NCI-H774 (cell line): ENCODE measurements at places on chromosomes 11 and 22.
A peak's percentile ranks its signal among the peaks of the same experiment; 100 is the strongest.

DNA sequence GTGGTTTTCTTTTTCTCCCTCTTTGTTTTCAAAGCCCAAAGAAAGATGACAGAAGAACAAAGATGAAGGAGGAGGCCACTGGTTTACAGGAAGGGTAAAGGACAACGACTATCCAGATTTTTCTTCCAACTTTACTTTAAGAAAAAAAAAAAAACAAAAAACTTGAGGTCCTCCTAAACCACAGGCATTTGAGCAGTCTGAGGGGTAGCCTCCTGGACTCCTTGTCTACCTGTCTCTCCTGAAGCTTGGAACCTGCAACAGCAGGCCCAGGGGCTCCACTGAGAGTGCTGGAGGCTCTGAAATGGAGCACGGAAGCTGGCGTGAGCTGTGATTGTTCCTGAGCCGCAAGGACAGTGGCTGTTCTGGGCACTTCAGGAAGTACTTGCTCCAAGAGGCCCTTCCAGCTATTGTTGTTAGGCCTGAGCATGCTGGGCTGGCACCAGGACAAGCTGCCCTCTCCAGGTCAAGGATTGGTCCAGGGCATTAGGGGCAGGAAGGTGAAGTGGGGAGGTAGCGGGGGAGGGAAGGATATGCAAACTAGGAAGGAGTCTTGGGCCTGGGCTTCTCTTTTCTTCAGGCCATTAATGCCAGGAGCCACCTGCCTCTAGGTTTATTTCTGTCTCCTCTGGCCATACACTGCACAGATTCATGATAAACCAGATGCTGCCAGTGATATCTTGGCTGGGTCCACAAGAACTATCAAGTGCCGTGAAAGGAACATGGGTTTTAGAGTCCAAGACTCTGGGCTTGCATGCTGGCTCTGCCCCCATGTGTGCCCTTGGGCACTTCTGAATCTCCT is 147.3 kb downstream of the CCDC34 start:
- DNase-seq: peak; percentile 10

DNA sequence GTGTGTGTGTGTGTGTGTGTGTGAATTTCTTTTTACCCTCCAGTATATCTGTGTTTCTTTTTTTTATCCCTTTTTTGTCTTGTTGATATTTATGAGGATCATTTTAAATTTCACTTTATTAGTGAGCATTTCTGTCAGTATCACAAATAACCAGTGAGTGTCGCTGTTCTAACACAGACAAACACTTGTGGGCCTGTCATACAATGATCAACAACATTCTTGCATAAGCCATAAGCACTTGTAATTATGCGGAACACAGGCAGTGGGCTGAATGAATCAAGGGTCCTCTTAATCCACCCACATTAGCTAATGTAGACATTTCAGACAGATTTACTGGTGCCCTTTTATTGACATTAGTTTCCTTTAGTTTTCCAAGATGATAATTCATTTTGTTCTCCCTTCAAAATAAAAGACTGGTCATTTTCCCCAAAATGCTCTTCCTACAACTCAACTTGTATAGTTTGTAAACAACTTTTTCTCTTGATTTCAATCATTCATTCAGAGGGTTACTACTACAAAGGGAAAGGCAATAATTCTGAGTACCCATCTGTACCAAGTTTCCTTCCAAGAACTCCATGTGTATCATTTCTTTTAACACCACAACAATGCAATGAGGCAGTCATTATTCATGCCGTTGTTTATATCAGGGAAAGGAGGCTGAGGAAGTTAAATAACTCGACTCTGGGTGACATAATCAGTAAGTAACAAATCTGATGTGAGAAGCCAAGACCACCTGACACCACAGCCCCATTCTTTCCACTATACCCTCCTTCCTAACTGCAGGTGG is 34.5 kb upstream of the ANO3 start:
- peak; percentile 34 for DNase-seq

DNA sequence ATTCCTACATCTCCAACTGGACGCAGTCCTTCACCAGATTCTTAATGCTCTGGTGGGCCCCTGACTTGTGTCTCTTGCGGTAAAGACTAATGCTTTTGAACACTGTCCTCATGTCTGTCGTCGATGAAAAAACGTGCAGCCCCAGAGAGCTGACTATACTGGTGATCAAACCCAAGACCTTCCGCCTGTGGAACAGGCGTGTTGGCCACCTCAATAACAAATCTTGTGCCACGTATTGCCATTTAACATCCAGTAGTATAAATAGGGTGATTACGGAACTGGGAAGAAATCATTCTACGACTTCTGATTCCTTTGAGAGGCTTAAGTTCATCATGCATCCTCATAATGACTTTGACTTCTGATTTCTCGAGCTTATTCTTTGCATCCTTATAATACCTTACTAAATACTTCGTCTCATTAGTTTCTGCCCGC is 45.6 kb downstream of the OR4D9 start:
- no peak for DNase-seq

DNA sequence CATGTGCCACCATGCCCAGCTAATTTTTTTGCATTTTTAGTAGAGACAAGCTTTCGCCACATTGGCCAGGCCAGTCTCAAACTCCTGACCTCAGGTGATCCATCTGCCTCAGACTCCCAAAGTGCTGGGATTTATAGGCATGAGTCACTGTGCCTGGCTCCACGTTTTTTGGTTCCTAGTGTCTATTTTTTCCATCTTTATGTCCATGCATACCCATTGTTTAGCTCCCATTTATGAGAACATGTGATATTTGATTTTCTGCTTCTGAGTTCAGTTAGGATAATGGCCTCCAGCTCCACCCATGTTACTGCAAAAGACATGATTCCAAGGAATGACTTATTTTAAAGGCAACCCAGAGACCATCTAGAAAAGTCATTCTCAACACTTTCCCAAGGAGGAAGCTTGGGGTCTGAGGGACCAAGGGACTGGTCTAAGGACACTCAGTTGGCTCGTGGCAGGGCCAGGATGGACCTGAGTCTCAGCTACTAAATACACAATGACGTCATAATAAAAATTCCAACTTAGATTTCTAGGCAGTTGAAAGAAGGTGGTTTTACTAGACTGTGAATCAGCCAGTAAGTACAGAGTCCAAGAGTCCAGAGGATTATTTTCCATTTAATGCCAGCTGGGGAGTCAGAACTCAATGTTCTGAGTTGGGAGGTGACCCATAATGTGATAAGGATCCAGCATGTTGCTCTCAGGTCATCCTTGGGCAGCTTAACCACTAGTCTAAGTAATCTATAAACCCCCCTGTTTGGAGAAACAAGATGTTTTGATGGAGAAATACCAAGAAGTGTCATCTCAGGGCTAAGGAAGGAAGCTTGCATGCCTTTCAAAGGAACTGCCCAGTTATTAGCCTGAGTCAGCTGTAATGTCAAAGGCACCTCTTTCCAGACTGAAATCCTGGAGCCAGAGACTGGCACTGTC is 39.4 kb downstream of the ABTB2 start:
- peak; percentile 20 for DNase-seq

GRCh38 chr11:6926208-6927029 is at the start of gene ZNF215:
ZNF215 (plus strand) TSS chr11:6926426; CDS start chr11:6932273, 5,847 bp downstream.
- peak; percentile 92 for DNase-seq

- DNase-seq: no peak
Observed at GRCh38 chr11:11237070-11237832, 115.8 kb downstream of the CSNK2A3 start.

DNA sequence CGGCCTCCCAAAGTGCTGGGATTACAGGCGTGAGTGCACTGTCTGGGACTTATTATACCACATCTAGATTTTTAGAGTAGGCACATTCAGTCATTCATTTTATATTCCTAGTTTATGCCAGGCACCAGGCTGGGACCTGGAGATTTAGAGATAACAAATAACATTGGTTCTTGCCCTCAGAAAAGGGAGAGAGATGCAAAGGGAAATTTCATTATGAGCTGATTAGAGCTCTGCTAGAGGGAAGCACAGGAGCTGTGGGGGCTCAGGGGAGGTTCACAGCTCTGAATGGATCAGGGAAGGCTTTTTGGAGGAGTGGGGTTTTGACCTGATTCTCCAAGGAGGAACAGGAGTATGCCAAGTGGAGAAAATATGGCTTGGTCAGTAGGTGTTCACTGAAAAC is 32.3 kb downstream of the MEI1 start:
- no peak for DNase-seq

DNA sequence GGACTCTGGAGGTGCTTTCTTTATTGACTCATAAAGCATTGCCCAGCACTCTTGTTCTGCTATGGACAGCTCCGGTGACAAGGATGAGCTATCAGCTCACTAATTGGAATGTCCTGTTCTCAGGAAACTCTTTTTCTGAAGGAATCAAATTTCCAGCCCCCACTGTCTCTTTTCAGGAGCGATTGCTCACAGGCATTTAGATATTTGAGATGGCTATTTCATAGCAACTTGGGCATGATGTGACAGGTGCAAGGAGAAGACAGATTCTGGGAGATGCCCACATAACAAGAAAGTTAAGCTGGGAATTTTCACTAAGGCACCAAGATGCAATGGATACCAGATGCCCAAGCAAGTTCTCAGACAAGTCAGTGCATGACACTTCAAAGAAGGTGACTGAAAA is 123.4 kb upstream of the CSNK2A3 start:
- no peak for DNase-seq

DNA sequence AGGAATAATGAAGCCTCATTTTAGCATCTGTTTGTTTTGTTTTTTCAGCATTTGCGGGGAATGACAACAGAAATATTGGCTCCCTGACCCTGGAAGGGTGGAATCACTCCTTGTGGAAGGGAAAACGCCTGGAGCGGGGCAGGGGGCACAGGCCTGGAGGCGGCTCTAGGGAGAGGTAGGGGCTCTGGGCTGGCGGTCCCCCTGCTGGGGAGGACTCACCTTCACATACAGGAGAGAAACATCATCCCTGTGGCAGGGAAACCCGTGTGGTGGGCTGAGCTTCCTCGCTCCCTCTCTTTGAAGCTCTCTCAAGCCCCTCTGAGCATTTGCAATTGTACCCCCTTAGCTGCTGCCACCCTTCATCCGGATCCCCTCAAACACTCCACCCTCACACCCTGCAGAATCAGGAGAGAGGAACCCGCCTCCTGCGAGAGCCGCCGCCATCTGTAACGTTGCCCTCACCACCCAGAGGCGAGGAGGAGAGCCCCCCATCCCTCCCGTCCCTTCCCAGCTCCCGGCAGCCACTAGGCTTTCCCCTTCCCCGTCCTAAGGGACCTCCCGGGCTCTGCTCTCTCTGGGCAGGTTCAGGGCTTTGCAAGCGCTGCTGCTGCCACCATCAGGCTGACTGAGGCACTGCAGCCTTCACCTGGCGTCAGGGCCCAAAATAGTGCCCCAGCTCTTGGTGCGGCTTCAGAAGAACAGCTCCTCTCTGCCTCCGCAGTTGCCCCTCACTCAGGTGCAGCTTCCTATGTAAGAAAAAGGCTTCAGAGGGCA is 10.4 kb downstream of the KIRREL3 start:
- DNase-seq: peak; percentile 79

DNA sequence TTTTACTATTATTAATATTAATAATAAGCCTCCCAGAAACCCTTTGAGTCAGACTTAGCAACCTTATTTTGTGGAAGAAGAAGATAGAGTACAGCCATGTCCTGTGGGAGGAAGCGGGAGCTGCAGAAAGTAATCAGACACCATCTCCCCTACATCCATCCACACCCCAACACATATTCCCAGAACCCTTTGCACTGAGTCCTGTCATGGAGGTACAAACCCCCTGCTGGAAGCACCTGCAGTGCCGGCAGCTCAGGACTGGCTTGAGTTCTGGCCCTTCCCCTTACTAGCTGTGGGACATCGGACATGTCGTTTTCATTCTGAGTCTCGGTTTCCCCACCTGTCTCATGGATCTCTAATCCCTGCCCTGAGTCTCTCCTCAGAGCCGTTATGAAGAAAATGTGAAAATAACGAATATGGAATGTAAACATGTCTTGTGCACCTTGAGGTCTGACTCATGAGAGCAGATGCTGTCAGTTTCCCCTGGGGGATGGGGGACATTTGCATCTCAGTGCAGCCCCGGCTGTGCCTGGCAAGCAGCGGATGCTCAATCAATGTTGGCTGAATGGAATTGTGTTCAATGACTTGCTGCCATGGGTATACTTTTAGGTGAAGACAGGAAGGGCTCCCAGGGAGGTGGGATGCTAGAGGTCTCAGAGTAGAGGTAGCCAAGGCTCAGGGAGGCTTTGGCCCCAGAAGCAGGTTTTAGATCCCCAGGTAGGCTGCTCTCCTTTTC is 45.4 kb downstream of the TP53I11 start:
- no peak for DNase-seq

- DNase-seq: no peak
Observed at GRCh38 chr22:49322861-49323622, 504.6 kb downstream of the BRD1 start.

- DNase-seq: no peak
Observed at GRCh38 chr22:45582236-45582954, 79.7 kb downstream of the FBLN1 start.

DNA sequence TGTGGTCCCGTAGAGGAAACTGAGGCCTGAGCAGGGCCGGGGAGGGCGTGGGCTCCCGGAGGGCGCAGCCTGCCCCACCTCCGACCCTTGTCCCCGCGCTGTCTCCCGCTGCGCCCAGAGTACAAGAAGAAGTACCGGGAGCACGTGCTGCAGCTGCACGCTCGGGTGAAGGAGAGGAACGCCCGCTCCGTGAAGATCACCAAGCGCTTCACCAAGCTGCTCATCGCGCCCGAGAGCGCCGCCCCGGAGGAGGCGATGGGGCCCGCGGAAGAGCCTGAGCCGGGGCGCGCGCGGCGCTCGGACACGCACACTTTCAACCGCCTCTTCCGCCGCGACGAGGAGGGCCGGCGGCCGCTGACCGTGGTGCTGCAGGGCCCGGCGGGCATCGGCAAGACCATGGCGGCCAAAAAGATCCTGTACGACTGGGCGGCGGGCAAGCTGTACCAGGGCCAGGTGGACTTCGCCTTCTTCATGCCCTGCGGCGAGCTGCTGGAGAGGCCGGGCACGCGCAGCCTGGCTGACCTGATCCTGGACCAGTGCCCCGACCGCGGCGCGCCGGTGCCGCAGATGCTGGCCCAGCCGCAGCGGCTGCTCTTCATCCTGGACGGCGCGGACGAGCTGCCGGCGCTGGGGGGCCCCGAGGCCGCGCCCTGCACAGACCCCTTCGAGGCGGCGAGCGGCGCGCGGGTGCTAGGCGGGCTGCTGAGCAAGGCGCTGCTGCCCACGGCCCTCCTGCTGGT is 1.9 kb downstream of the NLRP6 start:
- DNase-seq: no peak

- DNase-seq: peak; percentile 9
Observed at GRCh38 chr11:118415739-118416068, 14.3 kb downstream of the ATP5MG start.

DNA sequence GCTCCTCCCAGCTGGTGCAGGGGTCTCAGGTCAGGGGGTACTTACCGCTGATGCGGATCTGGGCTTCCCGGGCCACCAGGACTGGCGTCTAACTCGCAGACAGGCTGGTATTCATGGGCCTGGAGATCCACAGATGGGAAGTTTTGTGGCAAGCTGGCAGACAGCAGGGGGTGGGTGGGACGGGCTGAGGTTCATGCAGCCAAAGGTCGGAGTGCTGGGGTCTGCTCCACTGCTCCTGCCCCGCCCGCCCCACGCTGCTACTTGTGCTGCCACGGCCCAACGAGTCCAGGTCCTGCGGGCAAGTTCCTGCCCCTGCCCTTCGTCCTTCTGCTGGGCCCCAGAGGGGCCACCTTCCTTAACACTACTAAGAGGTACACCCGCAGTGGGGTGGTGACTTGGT is 3.1 kb downstream of the ACY3 start:
- DNase-seq: no peak

GRCh38 chr22:27692243-27692642 is 109.3 kb downstream of the MN1 start:
- DNase-seq: no peak

GRCh38 chr11:56889986-56890385 is 98.7 kb upstream of the OR5AK2 start:
- DNase-seq: no peak
